Breast epithelium (tissue), 4 donors: ENCODE measurements at places on chromosomes 3 and 15.

GRCh38 chr3:174776123-174776522, 83.0 kb upstream of the NAALADL2 start:
- no peak for DNase-seq

- DNase-seq = no peak
These were observed 17.1 kb downstream of the LDHAL6B start for GRCh38 chr15:59223736-59224135.

DNA sequence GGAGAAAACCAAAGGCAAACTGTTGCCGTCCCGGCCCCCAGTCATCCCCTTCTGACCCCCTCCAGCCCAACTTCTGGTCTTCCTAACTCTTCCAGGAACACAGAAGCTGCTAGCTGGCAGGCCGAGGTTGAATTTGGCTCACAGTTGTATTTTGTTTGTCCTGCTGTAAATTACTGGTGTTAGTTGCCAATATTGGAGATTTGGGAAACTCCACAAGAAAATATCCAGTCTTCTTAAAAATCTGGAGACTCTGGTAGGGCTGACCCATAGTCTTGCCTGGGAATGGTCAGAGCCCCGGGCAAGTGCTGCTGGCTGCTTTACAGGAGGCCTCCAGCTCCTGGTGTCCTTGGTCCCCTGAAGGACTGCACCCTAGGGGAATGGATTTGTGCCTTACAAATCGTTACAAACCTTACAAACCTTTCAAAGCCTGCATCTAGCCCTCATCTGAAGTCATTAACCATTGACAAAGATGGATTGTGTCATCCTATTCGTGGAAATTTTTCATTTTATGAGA, 112.0 kb upstream of the MCTP2 start:
- no peak for DNase-seq

DNA sequence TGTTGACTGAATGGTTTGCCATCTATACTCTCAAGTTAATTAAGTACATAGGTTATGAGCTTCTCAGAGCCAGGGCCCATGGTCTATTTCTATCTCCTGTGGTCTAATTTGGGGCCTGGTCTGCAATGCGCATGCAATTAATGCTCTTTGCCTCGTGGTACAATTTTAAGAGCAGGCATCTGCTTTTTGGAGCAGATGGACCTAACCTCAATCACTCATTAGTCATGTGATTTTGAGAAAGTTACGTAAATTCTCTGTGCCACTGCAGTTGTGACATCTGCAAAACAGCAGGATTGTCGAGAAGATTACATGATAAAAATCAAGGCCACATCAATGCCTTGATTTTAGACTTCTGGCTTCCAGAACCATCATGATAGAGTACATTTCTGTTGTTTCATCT, 543.7 kb upstream of the ADAMTS9 start:
- DNase-seq = no peak

DNA sequence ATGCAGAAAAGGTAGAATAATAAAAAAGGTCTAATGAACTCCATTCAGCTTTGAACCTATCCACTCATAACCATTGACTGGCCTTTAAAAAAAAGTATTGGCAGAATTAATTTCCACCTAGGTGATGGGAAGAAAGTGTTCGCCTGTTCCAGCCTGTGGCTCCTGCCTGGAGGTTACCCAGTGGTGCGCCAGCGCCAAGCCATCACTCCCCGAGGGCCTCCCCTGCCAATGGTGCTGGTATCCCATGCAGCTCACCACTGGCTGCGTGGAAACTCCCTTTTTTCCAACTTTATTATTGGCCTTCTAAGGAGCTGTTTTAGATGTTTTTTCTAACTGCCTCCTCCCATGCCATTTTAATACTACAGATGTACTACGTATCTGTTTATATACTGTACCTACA, 29.4 kb downstream of the NIPA2 start:
- DNase-seq = no peak

DNA sequence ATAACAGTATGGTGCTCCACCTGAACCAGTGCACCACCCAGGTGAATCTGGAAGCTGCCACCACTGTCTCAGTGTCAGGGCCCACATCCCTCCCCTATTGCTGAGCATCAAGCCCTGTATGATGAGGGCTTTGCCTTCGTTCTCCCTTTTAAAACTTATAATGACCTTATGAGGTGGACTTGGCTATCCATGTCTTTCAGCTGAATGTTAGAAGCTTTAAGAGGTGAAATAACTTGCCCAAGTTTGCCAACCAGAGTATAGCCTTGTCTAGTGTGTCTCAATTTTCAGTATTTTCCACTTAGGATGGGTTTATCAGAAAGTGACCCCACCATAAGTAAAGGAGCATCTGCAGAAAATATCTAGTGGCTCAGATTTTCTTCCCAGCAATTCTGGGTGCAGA, 87.8 kb downstream of the SHOX2 start:
- DNase-seq = no peak

- DNase-seq = no peak
These were observed 192.7 kb upstream of the FEZF2 start for GRCh38 chr3:62566022-62566557.

DNA sequence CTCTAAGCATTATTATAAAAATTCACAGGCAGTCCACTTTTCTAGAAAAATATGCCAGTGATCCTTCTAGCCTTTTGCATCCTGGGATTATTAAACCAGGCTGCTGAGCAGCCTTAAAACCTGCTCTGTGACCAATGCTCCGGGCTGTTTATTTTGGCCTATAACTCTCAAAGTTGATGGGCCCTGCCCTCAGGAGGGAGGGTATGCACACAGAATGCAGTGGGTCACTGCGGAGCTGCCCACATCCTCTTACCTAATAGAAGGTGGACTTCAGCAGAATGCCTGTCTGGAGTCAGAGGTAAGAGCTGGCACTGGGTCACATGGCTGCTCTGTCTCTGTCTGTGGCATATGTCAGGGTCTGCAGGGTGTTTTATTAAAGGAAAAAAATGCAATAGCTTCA, 26.0 kb downstream of the CPNE4 start:
- no peak for DNase-seq

GRCh38 chr3:32440611-32441350, 49.1 kb downstream of the CMTM7 start:
- DNase-seq = peak; percentile 18

DNA sequence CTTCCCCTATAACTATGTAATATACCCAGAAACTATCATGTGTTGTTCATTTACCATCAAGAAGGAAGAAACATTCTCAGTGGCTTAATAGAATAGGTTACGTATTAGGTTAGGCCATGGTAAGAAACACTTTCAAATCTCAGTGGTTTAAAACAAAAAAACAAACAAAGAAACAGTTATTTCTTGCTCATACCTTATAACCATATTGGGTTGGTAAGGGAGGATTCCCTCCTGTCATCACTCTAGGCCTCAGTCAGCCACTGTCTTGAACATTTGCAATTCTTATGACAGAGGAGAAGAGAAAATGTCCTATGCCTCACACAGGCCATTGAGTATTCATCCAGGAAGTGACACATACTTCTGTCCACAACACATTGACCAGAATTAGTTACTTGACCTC, 727.7 kb upstream of the NECTIN3 start:
- no peak for DNase-seq

- no peak for DNase-seq
These were observed 284.9 kb upstream of the TBL1XR1 start for GRCh38 chr3:177482048-177482691.

GRCh38 chr3:4547799-4548198, 54.7 kb downstream of the ITPR1 start:
- DNase-seq = no peak

DNA sequence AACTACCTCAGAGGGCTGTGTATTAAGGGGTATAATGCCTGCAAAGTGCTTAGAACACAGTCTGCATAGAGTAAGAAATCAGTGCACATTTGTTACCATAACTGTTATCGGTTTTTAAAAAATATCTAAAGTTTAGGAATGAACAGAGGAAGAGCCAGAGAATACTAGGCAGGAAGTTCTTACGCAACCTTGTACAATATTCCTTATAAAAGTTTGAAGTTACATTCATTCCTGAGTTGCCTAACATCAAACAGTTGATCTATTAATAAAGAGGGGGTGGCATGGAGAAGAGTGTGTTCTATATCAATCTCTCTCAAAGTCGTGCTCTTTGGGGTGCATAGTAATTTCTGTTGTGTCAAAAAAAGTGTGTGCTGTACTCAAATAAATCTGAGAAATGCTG, 22.0 kb upstream of the PHLDB2 start:
- DNase-seq = no peak

GRCh38 chr3:14525685-14526631, 14.2 kb downstream of the GRIP2 start:
- peak; percentile 43 for DNase-seq

- DNase-seq = no peak
These were observed 417.6 kb upstream of the WNT5A start for GRCh38 chr3:55904716-55905115.

DNA sequence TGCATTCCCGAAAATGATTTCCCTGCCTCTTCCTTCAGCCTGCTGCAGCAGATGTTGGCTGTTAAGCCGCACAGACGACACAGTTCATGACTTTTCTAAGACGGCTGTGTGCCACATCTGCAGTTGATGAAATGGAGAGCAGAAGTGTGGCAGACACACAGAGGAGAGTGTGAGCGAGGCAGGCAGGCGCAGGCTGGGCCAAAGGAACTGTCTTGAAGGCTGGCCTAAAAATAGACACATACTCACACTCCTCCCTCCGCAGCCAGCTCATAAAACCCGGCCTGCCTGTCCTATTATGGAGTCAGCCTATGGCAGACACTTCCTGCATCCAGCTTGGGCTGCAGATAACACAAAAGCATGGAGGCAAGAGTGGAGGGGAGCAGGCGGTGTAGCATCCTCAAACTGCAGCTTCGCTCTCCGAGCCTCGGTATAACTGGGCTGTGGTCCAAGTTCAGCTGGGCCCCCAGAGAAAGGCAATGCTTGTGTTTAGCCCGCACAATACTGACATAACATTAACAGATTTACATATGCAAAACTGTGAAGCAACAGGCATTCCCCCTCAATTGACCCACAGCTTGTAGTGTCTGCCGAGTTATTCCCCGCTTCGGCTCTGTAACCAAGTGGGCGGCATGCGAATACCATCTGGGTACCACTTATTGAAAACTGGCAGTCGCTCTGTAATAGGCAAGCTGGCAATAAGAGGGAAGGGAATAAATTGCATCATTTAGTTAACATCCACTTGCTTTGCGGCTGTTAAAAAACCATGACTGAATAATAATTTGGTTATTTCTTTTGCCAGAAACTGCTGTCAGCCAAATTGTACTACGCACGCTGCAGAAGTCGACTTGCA, 40.8 kb downstream of the FOXP1 start:
- peak; percentile 60 for DNase-seq

- DNase-seq = peak; percentile 63
These were observed 8.5 kb downstream of the FAM107A start for GRCh38 chr3:58568572-58569286.

- no peak for DNase-seq
These were observed 22.4 kb downstream of the ISG20 start for GRCh38 chr15:88661041-88661700.

DNA sequence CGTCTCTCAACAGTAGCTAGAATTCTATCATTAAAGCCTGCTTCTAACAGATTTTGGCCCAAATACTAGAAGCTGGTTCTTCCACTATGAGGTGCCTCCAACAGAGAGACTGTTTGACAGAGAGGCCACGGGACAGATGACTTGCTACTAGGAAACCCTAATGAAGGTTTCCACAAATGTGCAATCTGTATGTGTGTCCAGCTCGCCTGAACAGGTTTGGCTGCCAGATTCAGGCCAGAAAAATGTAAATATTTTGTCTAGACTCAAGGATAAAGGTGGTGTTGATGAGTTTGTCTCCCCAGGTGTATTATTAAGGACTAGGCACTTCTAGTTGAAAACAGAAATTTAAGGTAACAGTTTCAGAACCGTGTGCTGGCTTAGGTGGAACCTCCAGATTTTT, 91.6 kb upstream of the TRIM42 start:
- DNase-seq = no peak

- DNase-seq = no peak
These were observed 9.0 kb downstream of the ISL2 start for GRCh38 chr15:76345583-76345879.
